ENCODE measurements at places on chromosomes 3 and 15. TPM values are rescaled to one million over a fixed set of nuclear protein-coding genes. Genes with fewer than 3 reads are reported as not detected.

Gene GPR176
- total RNA-seq, result 120 TPM

Gene ALDH1A3
- 42.7 TPM for total RNA-seq

Gene PRKCI
- total RNA-seq, result 81.8 TPM

Gene MPI
- total RNA-seq, result 38.0 TPM

Gene AMT
- total RNA-seq, result 1.3 TPM

Gene FAM107A
- total RNA-seq, result not detected

Gene NECTIN3
- 89.5 TPM for total RNA-seq

Gene ATP13A5
- total RNA-seq, result not detected

Gene CYP8B1
- not detected for total RNA-seq

Gene AP4E1
- 26.3 TPM for total RNA-seq

Gene RETNLB
- total RNA-seq, result not detected

Gene CCR9
- not detected for total RNA-seq

Gene ZPLD1
- 0.43 TPM for total RNA-seq

Gene KCNMB3
- 1.3 TPM for total RNA-seq

Gene IL17RE
- total RNA-seq, result 0.64 TPM

Gene APOD
- total RNA-seq, result 1.3 TPM

Gene IL16
- total RNA-seq, result 0.32 TPM

Gene ARL14
- not detected for total RNA-seq

Gene DOCK3
- under 0.01 TPM for total RNA-seq

Gene PLSCR5
- not detected for total RNA-seq

Gene MUC20
- total RNA-seq, result 0.32 TPM

Gene CYP1A2
- total RNA-seq, result not detected

Gene BFSP2
- not detected for total RNA-seq

Gene SENP8
- 2.6 TPM for total RNA-seq

Gene ELL3
- 4.3 TPM for total RNA-seq

Gene ANKUB1
- total RNA-seq, result not detected

All from fibroblast of villous mesenchyme (primary cell).